ENCODE measurements at places on chromosomes 7 and 10.

DNA sequence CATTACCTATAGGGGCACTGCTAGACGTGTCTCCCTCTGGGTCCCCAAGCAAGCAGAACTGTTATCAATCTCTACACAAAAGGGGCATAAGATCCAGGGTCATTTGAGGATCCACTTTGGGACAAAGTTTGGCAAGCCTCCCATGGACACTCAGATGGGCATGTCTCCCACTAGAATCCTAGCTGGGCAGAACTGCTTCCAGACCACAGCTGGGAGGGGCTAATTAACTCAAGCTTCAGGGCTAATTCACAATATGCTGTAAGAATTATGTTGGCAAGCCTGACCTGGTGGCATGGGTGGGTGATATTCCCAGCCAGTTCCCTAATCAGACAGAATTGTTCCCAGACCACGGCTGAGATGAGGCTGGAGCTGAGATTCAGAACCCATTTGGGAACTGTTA is 738.4 kb upstream of the FZD8 start:
- no peak for DNase-seq

DNA sequence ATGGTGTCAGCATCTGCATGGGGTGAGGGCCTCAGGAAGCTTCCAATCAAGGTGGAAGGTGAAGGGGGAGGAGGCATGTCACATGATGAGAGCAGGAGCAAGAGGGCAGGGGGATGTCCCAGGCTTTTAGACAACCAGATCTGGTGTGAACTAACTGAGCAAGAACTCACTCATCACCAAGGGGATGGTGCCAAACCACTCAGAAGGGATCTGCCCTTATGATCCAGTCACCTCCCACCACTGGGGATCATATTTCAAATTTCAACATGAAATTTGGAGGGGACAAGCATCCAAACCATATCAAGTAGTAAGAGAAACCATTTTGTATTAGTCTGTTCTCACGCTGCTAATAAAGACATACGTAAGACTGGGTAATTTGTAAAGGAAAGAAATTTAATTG is 33.6 kb downstream of the THNSL1 start:
- DNase-seq, result no peak

- no peak for DNase-seq
These were observed 38.0 kb upstream of the TMEM72 start for GRCh38 chr10:44873160-44873559.

DNA sequence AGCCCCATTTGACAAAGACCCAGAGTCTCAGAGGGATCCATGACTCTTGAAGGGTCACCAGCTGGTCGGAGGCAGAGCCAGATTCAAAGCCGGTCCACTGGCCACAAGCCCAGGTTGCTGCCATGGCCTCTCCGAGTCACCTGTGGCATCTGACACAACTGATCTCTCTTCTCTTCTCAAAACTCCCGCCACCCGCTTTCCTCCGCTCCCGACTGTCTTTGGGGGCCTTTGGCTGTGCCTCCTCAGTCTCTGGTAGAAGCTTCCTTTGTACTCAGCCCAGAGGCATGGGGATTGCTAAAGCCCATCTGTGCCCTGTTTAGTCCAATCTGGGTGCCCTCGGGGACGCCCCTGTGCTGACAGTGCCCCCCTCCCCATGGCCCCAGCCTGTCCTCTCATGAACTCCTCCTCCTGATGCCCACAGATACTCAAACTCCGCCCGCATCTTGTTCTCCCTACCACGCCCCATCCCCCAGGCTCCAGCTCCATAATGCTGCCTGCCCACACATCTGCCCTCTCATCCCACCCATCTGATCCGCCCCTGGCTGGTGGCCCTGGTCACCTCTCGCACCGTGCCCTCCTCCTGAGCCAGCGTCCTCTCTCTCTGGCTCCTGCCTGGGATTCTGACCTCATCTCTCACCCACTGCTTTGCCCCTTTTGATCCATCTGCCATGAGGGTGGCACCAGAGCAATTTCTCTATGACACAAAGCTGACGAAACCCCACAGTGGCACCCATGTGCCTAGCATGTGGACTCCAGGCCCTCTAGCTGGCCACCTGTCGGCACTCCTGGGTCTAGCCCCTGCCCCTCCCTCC is 150.6 kb downstream of the SLIT1 start:
- no peak for DNase-seq

GRCh38 chr10:50851884-50852671 is 33.3 kb downstream of the A1CF start:
- DNase-seq, result no peak

- DNase-seq, result no peak
These were observed 106.2 kb downstream of the ZFAND4 start for GRCh38 chr10:45566415-45566814.

DNA sequence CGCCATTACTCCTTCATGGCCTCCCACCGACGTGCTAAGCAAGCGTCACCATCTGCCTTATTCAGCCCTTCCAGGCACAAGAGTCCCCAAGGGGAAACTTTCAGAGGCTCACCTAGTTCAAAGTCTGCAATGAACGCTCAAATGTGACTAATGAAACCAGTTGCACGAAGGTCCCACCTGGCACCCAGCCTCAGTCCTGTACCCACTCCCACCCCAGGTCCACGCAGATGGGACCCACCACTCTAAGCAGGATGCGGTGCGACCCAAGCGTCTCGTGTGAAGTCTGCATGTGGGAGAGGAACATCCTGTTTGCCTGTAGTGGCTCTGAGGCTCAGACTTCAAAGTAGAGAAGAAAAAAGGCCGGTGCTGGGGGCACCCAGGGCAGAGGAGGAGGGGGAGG is 40.3 kb downstream of the RGS10 start:
- DNase-seq, result peak; percentile 45

DNA sequence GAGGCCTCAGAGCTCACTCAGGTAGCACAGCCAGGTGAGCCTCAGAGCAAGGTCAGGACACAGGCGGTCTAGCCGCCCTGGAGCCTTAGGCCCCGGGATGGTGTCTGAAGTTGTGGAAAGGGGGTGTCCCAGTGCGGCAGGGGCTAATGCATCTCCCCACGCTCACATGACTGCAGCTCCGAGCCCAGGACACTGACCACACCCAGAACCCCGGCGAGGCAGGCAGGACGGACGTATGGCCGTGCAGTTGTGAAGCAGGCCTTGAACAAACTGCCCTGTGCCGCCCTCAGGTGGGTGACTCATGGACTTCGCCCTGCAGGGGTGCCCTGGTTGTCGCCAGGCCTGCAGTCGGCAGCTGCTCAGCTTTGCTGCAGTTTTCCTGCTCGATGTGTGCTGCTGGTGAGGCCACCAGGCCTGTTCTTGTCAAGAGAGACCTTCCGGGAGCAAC is 5.0 kb upstream of the PRKAR1B start:
- DNase-seq, result no peak

GRCh38 chr10:5546891-5547680 is 22.3 kb downstream of the CALML3 start:
- no peak for DNase-seq
